ENCODE measurements at places on chromosomes 1 and 21. TPM values are rescaled to one million over a fixed set of nuclear protein-coding genes. Genes with fewer than 3 reads are reported as not detected.

The CHIT1 gene
- total RNA-seq, result 0.13 TPM

The MROH9 gene
- not detected for total RNA-seq

DNA sequence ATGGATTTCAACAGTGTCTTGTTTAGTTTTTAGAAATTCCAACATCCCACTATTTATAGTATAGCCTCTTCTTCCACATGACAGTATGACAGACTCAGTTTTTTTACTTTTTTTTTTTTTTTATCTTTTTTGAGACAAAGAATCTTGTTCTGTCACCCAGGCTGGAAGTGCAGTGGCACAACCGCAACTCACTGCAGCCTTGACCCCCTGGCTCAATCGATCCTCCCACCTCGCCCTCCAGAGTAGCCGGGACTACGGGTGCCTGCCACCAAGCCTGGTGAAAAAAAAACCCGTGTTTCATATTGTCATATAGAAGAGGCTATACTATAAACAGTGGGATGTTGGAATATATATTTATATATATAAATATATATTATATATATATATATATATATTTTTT lies 1.2 kb upstream of the DR1 start:
- no peak for DNase-seq

- no peak for DNase-seq
Measured at GRCh38 chr1:9302745-9303524, 10.2 kb downstream of the SPSB1 start.

The BCL2L15 gene
- 0.27 TPM for total RNA-seq

DNA sequence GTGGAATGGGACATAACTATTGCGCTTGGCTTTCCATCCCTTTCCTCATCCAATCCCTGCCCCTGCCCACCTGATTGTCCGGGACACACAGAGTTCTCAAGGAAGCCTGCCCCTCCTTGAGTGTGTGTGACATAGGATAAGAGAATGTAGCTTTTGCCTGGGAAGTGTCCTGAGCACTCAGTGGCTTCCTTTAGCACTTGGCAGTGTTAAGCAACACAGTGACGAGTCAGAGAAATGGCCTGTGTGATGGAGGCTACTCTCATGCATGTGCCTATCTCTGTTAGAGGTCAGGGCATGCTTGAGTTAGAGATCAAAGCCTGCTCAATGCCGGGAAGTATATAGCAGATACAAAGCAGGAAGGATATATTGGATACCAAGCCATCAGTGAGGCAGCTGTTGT lies 289.5 kb downstream of the SIPA1L2 start:
- DNase-seq, result no peak

DNA sequence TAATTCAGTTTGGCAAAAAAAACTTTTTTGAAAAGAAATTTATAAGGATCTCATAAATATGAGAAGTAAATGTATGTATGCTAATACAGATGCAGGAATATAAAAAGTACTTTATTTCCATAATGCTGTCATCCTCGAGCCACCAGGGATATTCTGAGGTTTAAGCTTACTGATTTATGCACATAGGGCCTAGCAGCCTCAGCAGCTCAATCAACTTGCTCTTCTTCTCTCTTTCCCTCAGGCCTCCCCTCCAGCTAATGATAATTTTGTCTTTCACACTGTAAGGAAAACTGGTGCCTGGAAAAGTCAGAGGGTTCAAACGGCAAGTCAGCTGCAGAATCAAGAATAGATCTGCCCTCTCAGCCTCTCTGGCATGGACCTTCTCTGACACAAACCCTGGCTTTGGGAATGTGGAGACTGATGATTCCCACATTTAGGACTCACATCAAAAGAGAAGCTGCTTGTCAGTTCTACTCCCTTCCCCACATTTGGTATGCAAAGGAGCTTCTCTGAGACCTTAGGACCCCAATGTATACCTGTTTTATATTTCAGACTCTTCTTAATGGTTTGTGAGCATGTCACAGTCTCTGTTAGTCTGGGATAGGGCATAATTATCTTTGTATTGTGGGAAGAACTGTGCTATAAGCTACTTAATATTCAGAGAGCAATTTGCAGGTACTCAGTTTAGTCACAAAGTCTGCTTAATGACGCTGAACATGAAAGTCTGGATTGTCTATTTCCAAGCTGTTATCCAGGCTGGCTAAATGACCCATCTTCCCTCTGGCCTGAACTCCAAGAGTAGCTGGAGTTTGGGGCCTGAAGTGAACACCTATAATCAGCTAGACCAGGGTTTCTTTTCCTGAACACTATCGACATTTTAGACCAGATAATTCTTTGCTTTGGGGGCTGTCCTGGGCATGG lies 52.1 kb upstream of the DIPK1A start:
- no peak for DNase-seq

The MCOLN3 gene
- 7.6 TPM for total RNA-seq

DNA sequence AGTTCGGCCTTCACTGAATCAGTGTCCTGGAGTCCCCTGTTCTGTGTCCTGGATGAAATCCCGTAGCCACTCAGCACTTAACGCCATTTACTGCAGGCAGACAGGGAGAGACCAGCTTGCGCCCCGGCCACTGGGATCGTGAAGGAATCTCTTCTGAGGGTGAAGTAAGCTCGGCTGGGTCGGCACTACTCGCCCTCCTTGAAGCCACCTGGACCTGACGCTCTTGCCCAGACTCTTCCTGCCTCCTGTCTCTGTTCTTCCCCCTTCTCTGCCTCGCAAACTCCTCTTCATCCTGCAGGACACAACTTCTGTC lies 99.9 kb upstream of the ZBTB40 start:
- no peak for DNase-seq

The TNN gene
- 2.0 TPM for total RNA-seq

The ZNF683 gene
- not detected for total RNA-seq

DNA sequence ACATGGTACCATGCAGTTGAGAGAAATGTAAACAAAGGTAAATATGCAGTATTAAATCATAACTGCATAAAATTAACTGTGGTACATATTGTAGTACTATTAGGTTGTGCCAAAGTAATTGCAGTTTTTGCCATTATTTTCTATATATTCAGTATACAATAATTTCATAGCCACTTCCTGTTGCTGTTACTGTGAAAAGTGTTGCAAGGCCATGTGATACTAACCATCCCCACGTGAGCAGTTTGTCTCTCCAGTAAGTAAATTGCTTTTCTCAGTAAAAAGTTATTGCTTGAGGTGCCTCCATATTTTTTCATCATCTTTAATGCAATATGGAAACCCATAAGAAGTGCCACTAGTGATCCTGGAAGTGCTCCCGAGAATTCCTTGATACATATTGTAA lies 19.6 kb upstream of the METTL18 start:
- no peak for DNase-seq

DNA sequence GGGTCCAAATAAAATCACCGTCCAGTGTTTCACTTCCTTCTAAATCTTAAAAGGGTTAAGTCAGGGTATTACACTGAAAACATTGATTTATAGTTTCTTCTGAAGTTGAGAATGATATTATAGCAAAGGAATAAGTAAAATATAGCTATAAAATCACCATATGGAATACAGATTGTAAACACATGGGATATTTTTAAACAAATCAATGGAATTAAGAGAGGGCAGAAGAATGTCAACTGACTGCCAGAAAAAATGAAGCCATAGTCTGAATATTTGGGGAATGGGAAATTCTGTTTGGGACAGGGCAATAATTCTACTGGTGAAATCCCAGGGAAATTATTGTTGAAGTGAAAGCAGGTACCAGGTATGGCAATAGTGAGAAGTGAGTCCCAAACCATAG lies 664.6 kb downstream of the NCAM2 start:
- DNase-seq, result no peak

The SELL gene
- total RNA-seq, result 1.4 TPM

- DNase-seq, result no peak
Measured at GRCh38 chr1:187985897-187986654, 1157.3 kb downstream of the PLA2G4A start.

The ATAD3B gene
- 38.5 TPM for total RNA-seq

- DNase-seq, result no peak
Measured at GRCh38 chr1:5709461-5709975, 282.7 kb downstream of the NPHP4 start.

GRCh38 chr1:241507189-241507863 lies 12.2 kb downstream of the FH start:
- DNase-seq, result no peak

- no peak for DNase-seq
Measured at GRCh38 chr1:93827633-93828366, 51.2 kb downstream of the DNTTIP2 start.

- DNase-seq, result no peak
Measured at GRCh38 chr1:185813401-185813979, 79.3 kb downstream of the HMCN1 start.

DNA sequence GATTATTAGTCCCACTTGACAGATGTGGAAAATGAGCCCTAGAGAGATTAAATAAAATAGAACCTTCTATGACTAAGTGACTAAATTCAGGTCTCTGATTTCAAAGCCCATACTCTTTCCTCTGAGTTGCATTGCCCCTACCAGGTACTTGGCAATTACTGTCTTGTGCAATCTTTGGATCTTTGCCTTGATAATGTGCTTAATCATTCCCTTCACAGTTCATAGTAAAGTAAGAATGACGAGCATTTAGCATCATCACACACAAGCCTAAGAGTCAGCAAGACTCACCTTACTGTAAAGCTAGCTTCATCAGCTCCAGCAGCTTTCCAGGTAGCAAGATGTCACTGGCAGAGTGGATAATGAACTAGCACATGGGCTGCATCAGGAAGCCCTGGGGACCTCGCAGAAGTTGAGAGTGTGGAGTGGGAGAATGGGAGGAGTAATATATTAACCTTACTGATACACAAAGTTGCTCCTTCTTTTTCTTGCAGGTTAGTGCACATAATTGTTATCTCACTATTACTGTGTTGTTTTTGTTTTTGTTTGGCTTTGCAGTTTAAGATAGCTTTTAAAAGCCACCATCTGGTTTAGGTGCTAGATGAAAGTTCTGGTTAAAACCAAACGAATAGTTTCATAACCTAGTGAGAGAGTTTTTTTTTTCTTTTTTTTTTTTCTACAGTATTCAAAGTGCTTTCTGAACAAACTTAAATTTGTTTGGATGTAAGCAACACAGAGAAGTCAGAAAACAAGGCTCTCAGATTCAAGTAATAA lies 71.8 kb downstream of the PBX1 start:
- DNase-seq, result no peak

DNA sequence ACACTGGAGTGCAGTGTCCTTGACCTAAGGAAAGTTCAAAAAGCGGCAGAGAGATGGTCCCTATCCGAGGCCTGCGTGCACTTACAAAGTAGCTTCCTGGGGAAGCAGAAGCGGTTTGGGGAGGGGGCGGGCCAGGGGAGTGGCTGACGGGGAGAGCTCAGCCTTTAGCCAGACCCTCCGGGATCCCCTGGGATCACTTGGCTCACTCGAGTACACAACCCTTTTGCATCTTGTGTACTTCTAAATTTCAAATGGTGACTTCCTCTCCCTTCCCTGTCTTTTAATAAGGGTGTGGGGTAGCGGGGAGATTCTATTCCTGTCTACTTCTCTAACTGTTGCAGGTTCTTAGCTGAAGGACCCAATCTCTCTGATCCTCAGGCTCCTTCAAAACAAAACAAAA lies 18.1 kb upstream of the SNX27 start:
- DNase-seq, result no peak

DNA sequence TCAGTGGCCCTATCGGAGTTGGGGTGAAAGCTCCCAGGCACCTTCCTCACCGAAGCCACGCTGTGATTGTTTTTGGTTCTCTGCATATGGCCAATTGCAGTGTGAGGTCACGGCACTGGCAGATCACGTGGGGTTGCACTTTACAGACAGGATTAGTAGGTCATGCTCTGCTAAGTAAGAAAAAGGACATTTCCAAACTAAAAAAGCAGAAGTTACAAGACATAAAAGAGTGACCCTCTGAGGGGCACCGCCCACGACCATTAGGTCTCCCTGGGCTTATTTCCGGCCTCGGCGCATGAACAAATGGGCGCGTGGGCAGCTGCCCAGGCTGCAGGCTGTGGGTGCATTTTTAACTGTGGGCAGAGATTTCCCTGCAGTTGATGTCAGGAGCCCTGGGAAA lies 2.0 kb downstream of the CAPN9 start:
- no peak for DNase-seq

DNA sequence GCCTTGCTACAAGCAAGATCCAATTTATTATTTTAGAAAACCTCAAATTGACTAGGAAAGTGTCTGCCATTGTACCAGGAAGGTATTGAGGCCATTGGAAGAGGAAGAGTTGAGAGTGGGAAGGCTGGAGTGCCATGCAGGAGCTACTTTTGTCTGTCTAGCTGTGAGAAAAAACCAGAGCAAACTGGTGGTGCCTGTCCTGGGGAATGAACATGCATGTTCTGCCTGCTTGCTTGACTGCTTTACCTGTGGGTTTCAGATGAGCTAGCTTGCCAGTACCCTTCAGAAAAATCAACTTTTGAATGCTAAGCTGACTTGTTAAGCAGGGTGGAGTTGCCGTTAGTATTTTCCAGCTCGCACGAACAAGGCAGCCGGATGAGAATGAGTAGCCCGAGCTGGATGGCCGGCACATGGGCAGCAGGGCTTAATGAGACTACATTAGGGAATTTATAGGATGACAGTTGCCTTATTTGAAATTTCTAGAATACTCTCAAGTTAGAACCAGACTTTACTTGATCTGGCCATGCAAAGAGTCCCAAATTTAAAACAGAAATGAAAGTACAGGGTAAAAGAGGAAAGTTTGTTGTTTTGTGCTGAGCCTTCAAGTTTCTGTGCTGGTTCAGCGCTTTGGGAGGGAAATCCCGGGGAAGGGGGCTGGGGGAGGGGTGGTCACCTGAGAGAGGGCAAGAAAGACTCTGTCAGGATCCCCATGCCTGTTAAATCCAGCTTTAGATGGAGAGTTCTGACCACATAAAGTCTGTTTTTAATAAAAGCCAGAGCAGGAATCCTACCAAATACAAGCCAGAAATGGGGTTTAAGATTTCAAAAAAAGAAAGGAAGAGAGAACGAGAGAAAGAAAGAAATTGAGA lies 29.6 kb upstream of the C1orf105 start:
- no peak for DNase-seq

GRCh38 chr1:153573351-153573750 lies 7.7 kb upstream of the S100A2 start:
- no peak for DNase-seq

- no peak for DNase-seq
Measured at GRCh38 chr1:1302006-1302430, 5.7 kb downstream of the ACAP3 start.

GRCh38 chr1:245363461-245364200 lies 208.8 kb downstream of the KIF26B start:
- no peak for DNase-seq

GRCh38 chr21:37273440-37273839 lies 6.3 kb upstream of the VPS26C start:
- DNase-seq, result no peak

DNA sequence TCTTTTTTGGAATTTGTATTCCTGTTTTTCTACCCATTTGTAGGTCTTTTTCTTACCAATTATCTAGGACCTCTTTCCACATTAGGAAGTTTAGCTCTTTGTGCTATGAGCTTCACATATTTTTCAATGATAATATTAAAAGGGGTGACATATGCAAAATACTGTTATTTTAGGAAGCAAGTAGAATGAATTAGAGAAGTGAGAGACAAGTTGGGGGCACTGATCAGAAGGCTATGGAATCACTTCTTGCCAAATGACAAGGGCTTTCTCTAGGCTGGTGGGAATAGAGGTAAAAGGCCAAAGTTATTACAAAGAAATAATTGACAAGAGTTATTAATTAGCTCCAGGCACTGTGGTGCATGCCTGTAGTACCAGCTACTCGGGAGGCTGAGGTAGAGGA lies 4.3 kb upstream of the BCAR3 start:
- no peak for DNase-seq

The RIMS3 gene
- 13.0 TPM for total RNA-seq
